Bladder microvascular endothelial cell (primary cell): ENCODE measurements at places on chromosomes 2 and 18. TPM values are rescaled to one million over a fixed set of nuclear protein-coding genes. Genes with fewer than 3 reads are reported as not detected.

ZSWIM2 gene
- 0.13 TPM in 1 of 2 replicates, not detected in the other for total RNA-seq

MZT2B gene
- 125 and 220 TPM in 2 replicates for total RNA-seq

SCN7A gene
- total RNA-seq, result not detected in 2 replicates

POTEI gene
- 0.16 and 0.63 TPM in 2 replicates for total RNA-seq

SP5 gene
- total RNA-seq, result not detected in 2 replicates

LIPG gene
- 2.0 and 3.4 TPM in 2 replicates for total RNA-seq

CDH7 gene
- total RNA-seq, result under 0.01 TPM in 1 of 2 replicates, not detected in the other

PAPOLG gene
- total RNA-seq, result 7.6 and 14.5 TPM in 2 replicates

KCNG2 gene
- 0.63 TPM in 1 of 2 replicates, not detected in the other for total RNA-seq

SPR gene
- 32.9 and 43.2 TPM in 2 replicates for total RNA-seq

C2orf92 gene
- 0.97 and 4.0 TPM in 2 replicates for total RNA-seq

SPDYA gene
- total RNA-seq, result 0.32 and 1.3 TPM in 2 replicates

UGT1A8 gene
- not detected in 2 replicates for total RNA-seq
